Stimulated activated CD4-positive, alpha-beta T cell treated with anti-CD3 and anti-CD28 coated beads, Interleukin-4, amount 100 ng/mL, for 48 hours (primary cell): ENCODE measurements at places on chromosomes 2 and 18.

DNA sequence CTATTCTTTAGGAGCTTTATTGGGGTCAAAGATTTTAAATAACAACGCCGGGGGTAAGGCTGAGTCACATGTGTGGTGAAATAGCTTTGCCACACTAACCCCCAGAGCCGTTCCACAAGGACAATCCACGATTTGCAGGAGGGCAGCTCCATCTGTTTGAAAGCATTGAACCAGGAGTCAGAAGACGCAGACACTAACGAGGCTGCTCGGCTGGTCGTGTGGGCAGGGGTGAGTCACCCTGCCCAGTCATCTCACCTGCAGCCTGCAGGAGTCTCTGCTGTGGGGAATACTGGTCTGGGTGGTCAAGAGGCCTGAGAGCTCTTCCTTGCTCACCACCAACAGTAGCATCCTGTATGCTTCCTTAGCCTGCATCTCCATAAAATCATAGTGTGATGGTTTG, 149.2 kb upstream of the NCK2 start:
- DNase-seq, result peak; percentile 5

GRCh38 chr18:78720456-78721237, 259.0 kb upstream of the SALL3 start:
- no peak for DNase-seq

- no peak for DNase-seq
These were observed 666.1 kb downstream of the BCL11A start for GRCh38 chr2:59887366-59887765.

DNA sequence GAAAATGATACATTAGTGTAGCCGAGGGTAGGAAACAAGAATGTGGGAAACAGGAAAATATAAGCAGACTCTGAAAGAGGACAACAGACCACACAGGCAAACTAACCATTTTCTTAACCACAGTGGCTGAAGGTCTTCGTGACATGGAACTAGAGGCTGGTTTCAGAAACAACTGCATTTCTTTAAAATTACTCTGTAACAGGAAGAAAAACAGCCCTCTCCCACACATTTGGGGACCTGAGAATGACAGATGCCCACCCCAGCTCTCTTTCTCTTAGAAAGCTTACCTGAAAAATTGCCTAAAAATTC, 13.8 kb upstream of the SLC25A52 start:
- no peak for DNase-seq

- no peak for DNase-seq
These were observed 81.5 kb downstream of the PIGN start for GRCh38 chr18:62105376-62105775.

GRCh38 chr2:24863641-24864040, 56.4 kb downstream of the ADCY3 start:
- DNase-seq, result no peak

DNA sequence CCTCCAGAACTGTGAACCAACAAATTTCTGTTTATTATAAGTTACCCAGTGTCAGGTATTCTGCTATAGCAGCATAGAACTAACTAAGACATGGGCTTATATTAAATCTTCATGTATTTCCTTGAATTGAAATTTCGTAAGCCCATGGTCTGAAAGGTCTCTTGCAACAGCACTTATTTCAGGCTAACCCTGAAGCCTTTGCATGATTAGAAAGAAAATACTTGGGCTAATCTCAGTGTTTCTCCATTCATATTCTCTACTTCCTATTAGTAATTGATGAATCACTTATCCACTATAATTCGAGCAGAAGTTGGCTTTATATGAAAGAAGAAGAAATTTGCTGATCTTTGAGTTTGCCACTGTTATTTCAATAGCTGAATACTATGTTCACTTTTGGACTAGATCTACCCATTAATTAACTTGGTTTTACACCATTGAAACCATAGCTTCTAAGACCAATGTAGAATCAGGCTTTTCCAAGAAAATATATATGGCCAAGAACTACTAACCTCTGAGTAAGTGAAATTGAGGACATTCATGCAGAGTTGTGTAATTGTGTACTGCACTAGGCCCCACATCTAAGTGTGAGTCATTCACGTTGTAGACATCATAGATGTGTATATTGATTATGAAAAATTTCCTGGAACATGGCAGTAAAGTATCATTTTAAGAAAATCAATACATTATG, 731.6 kb downstream of the SOCS6 start:
- no peak for DNase-seq

GRCh38 chr2:125573432-125573831, 1082.5 kb upstream of the GYPC start:
- no peak for DNase-seq

DNA sequence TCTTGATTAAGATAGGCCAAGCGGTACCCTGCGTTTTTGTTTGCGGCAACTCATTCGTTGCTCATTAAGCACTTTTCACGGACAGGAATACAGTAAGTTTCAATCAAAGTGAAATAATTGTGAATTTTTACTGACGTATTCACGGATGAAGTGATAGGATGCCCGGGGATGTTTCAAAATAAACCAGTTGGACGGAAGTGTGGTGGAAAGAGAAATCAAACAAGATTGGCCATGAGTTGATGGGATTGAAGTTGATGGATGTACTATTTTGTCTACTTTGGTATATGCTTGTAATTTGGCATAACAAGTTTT, 481 bp downstream of the TMEM177 start:
- no peak for DNase-seq

GRCh38 chr2:47270421-47270820, 115.3 kb upstream of the STPG4 start:
- DNase-seq, result no peak

- DNase-seq, result no peak
These were observed 80.2 kb downstream of the MIB1 start for GRCh38 chr18:21820811-21821143.

GRCh38 chr18:78713069-78713468, 266.5 kb upstream of the SALL3 start:
- no peak for DNase-seq

DNA sequence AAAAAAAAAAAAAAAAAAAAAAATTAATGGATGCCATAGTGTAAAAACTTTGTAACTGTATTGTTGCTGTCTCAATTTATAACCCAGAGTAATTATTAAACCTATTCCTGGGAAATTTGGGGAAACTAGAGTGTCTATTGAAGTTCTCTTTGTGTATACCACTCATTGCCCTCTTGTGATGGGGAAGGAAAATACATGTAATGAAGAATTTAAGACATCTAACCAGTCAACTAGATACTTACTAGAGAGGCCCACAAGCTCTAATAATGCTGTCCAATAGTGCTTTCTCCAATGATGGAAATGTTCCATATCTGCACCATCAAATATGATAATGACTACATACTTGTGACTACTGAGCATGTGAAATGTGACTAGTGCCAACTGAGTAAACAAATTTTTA, 168.5 kb upstream of the SLC39A10 start:
- no peak for DNase-seq

GRCh38 chr2:20565623-20566236, 85.2 kb downstream of the HS1BP3 start:
- DNase-seq, result no peak

GRCh38 chr18:77457681-77458080, 208.0 kb downstream of the GALR1 start:
- DNase-seq, result no peak

DNA sequence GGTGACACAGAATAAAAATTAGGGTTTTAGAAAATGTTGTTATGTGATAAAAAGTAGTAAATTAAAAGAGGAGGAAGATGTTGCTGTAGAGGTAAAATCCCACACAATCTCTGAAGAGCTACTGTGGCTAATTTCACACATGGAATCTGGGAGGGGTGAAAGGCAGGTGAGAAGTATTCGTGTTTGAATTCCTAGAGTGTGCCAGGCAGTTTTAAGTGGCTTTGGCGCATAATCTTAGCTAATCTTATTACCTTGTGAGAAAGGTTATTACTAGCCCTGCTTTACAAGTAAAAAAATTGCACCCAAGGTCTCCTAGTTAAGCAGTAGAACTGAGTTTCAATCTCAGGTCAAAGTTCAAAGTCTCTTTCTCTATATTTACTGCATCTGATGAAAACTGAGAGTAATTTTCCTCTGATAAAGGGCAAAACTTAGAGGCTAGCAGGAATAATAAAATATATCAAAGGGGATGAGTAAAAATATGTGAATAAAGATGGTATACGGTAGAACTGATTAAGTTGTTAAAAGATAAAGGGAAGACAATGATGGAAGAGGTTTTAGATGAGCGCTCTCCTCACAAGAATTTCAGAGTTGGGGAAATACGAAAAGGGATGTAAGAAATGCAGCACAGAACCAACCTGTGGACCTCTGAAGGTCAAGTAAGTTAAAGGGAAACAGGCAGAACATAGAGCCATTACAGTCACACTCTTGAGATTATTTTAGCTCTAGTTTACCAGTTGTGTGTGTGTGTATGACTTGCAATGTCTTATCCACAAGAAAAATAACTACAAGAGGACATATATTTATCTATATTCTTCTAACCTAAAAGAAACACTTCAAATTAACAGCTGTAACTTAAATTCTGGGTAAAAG, 34.8 kb downstream of the GAREM1 start:
- DNase-seq, result no peak

DNA sequence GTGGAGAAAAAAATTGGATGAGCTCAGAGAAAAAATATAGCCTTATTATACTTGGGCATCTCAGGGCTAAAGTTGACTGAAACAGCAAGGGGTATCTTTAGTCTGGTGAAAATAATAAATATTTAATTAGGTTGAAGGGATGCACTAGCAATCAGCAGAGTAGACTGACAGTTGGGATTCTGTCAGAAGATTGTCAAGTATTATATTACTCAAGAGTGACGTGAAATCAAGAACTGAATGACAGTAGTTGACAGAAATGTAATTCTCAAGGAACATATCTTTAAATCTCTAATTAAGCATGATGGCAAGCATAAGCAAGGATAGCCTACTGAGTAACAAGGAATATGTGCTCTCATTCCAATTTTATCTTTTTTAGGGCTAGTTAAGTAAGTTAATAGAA, 1301.1 kb downstream of the DSC3 start:
- no peak for DNase-seq

DNA sequence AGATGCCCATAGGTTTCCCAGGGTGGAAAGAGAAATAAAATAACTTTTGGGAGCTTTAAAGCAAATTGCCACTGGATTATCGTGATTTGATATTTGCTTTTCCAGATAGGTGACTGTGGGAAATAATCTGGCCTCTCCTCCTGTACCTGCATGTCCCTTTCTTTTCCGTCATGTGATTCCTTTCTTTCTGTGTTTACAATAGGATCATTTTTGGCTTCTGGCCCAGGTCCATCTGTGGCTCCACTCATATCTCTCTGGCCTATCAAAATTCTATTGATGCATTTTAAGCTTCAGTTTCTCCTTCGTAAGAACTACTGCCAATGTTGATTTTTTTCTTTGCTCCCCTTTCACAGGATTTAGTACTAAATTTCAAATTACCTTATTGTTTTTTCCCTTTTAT, 153.6 kb downstream of the CCDC85A start:
- no peak for DNase-seq

GRCh38 chr18:28529644-28530043, 352.7 kb upstream of the CDH2 start:
- no peak for DNase-seq

- no peak for DNase-seq
These were observed 261.3 kb downstream of the ALPK2 start for GRCh38 chr18:58367425-58368140.

- DNase-seq, result no peak
These were observed 11.3 kb downstream of the SLC14A2 start for GRCh38 chr18:45626330-45627203.

- DNase-seq, result no peak
These were observed 7.2 kb upstream of the TMEM37 start for GRCh38 chr2:119424284-119425118.

DNA sequence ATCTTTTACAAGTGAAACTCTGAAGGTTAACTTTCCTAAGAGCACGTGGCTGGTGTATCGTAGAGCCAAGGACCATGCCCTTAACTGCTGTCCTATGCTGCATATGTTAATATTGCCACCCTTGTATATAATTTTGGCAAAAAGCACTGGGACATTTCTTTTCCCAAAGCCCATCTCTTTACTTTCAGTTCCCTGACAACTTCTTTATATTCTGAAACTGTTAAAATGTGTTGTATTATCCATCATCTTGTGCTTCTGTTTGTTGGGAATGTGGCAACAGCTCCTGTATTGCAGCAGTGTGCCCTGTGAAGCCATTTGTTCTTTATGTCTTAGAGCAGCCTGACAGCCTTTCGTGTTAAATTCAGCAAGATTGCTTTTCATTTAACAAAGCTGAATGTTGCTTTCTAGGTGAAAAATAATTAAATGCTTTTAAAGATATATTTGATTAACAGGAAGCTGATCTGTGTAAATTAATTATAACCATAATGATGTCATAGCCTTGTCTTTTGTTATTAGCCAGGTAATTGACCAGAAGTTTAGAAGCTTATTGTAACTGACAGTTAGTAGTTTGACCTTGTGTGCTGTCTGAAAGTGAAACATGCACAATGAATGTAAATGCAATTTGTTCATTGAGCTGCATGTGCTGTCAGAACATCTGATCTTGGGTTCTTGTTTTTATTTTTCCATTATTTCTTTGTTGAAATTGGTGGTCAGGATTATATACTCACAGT, 9.7 kb downstream of the RHBDD1 start:
- DNase-seq, result no peak

- DNase-seq, result no peak
These were observed 178.1 kb upstream of the CYP26B1 start for GRCh38 chr2:72325592-72326422.

- DNase-seq, result no peak
These were observed 87.9 kb downstream of the PXDN start for GRCh38 chr2:1656326-1656960.

DNA sequence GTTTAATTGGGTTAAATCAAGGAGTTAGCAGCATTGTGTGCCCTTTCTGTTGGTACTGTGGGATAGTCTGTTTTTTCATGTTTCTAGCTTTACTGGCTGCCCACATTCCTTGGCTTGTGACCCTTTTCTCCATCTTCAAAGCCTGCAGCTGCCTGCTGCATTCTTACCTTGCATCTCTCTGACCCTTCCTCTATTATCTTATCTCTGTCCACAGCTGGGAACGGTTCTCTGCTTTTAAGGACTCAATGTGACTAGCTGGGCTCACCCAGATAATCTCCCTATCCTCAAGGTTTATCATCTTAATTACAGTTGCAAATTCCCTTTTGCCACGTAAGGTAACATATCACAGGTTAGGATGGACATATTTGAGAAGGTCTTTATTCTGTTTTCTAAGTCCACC, 199.7 kb downstream of the KCNS3 start:
- DNase-seq, result no peak

DNA sequence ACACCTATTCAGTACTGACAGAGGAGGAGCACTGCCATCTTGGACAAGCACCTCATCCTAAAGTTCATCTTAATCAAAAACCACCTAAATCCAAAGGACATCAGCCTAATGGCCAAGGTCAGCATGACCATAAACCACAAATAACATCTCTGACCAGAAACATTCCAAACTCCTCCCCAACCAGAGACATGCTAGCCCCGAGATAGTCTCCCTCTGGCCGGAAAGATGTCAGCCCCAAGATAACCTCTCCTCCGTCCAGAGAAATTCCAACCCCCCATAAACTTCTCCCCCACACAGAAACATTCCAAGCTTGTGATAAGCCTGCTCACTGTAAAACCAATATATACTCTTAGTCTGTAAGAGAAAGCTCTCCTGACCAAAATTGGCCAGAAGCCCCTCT, 260.6 kb downstream of the CLIP4 start:
- no peak for DNase-seq

- no peak for DNase-seq
These were observed 336.7 kb downstream of the OSR1 start for GRCh38 chr2:19021721-19022120.

- peak; percentile 33 for DNase-seq
These were observed 51.5 kb downstream of the KLHL29 start for GRCh38 chr2:23436346-23437098.

- DNase-seq, result no peak
These were observed 41.2 kb upstream of the KLF11 start for GRCh38 chr2:10002109-10002508.

GRCh38 chr2:185700883-185701282, 37.7 kb upstream of the FSIP2 start:
- no peak for DNase-seq
